ENCODE measurements at places on chromosomes 6 and 20.

- DNase-seq: no peak
These were observed 195.1 kb downstream of the HDGFL1 start for GRCh38 chr6:22764496-22764895.

DNA sequence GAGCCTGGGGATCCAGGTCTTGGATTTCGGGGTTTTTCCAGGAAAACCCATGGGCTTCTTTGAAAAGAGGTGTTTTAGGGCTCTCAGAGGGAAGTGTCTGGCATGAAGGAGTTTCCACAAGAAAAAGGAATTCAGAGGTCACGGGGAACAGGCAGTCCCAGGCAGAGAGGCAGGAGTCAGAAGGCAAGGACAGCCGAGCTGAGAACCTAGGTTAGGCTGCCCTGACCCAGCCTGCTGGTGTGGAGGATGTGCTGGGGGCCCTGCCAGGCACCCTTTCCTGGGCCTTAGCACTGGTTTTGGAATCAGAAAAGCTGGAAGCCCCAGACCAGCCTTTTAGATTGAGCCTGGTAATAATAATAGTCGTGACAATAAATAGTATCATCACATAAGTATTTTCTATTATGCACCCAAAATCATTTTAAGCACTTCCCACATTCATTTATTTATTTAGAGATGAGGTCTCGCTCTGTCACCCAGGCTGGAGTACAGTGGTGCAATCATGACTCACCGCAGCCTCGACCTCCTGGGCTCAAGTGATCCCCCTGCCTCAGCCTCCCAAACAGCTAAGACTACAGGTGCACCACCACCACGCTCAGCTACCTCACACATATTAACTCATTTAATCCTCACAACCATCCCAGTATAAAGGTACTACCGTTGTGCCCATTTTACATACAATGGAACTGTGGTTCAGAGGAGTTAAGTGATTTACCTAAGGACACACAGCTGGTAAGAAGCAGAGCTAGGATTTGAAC lies 19.9 kb downstream of the TGM2 start:
- DNase-seq: no peak

GRCh38 chr20:42740226-42740870 lies 449.4 kb downstream of the PTPRT start:
- no peak for DNase-seq

DNA sequence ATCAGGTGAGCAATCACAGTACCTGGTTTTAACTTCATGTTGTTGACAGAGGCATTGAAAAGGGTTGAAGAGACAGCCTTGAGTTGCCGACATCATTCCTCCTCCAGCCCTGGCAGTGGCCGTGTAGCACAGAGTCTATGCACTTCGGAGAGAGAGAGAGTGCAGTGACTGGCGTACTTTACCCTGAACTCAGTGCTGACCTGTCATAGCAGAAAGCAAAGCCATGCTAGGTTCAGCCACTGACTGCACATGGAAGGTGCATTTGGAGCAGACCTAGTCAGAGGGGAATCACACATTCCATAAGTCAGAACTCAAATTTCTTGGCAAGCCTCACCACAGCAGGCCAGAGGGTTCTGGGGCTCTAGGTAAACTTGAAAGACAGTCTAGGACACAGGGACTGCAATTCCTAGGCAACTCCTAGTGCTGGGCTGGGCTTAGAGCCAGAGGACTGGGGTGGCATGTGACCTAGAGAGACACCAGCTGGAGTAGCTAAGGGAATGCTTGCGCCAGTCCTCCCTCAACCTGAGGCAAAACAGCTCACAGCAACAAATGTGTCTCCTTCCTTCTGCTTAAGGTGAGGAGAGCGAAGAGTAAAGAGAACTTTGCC lies 69.1 kb downstream of the ELOVL4 start:
- DNase-seq: no peak

DNA sequence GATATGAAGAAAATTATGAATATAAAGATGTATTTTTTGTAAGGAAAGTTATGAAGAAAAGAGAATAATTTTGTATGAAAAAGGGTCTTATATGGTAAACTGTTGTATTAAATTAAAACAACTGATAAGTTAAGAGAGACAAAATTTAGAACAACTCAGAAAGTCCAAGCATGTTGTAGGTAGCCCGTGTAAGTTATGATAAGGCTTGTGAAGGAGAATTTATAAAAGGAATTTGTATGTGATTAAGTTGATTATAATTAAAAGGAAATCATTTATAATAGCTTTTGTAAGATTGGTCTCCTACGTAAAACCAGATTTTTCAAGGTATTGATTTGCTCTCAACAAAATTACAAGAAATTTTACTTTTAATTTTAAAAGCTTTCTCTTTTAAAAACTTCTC lies 1579.3 kb downstream of the HACE1 start:
- no peak for DNase-seq

Measured in stimulated activated CD4-positive, alpha-beta T cell treated with anti-CD3 and anti-CD28 coated beads, Interleukin-1b, Interleukin-23, amount 100 ng/mL, for 24 hours (primary cell).